Activated CD8-positive, alpha-beta memory T cell treated with anti-CD3 and anti-CD28 coated beads for 36 hours (primary cell): ENCODE measurements at places on chromosomes 6 and 20. TPM values are rescaled to one million over a fixed set of nuclear protein-coding genes. Genes with fewer than 3 reads are reported as not detected.

Gene LST1
- total RNA-seq = 19.2 TPM

Gene IL17F
- total RNA-seq = 1.5 TPM

Gene CLPSL1
- total RNA-seq = not detected

Gene DNAH8
- total RNA-seq = 0.04 TPM

Gene SNAP25
- total RNA-seq = 0.17 TPM

Gene MOG
- total RNA-seq = not detected

Gene GLP1R
- 0.15 TPM for total RNA-seq

Gene RNF39
- total RNA-seq = not detected

Gene GPX5
- total RNA-seq = not detected

Gene NMBR
- not detected for total RNA-seq

Gene IL17A
- 0.78 TPM for total RNA-seq

Gene COQ3
- total RNA-seq = 19.3 TPM

Gene RAB22A
- 13.9 TPM for total RNA-seq

Gene RAET1G
- not detected for total RNA-seq

Gene CLDN20
- not detected for total RNA-seq

Gene C6orf132
- total RNA-seq = 0.23 TPM

Gene EPB41L1
- total RNA-seq = 0.13 TPM

Gene TBC1D20
- total RNA-seq = 25.0 TPM

Gene SMIM8
- 9.9 TPM for total RNA-seq

Gene FAM217A
- not detected for total RNA-seq

Gene PDE10A
- not detected for total RNA-seq

Gene SRMS
- total RNA-seq = not detected

Gene ZNF391
- total RNA-seq = 3.8 TPM

Gene DEFB118
- not detected for total RNA-seq
